ENCODE measurements at places on chromosomes 5 and 9. TPM values are rescaled to one million over a fixed set of nuclear protein-coding genes. Genes with fewer than 3 reads are reported as not detected.

- no peak for DNase-seq
Measured at GRCh38 chr9:4490705-4491625, 697 bp downstream of the SLC1A1 start.

- no peak for DNase-seq
Measured at GRCh38 chr9:88732128-88732527, 197.2 kb downstream of the NXNL2 start.

The SPTLC1 gene
- 20.8 TPM for polyA plus RNA-seq

The IL9 gene
- not detected for polyA plus RNA-seq
